ENCODE measurements at places on chromosomes 3 and 15.

DNA sequence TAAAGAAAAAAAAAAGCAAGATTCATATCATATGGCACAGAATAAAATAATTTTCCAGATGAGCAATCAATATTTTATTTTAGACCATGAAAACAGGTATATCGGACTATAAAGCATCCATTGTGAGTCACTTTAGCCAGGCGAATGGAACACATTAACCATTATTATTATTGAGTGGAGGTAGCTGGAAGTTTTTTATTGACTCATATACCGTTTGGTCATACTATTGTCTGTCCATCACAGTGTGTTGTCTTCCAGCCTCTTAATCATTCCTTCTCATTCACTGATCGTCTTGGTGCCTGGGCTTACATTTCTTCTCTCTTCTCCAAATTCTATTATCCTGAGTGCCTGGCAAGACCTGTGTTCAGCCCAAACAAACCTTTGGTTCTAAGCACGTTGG lies 634.8 kb downstream of the MECOM start:
- no peak for DNase-seq

GRCh38 chr3:5160940-5161858 lies 26.3 kb upstream of the EDEM1 start:
- DNase-seq: no peak

DNA sequence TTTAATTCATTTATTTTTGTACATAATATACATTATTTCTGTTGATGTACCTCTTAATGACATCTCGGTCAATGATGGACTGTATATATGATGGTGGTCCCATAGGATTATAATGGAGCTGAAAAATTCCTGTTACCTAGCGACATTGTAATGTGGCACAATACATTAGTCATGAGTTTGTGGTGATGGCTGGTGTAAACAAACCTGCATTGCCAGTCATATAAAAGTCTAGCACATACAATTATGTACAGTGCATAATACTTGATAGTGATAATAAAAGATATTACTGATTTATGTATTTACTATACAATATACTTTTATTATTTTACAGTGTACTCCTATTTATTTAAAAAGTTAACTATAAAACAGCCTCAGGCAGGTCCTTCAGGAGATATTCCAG lies 15.1 kb downstream of the TTC14 start:
- no peak for DNase-seq

- peak; percentile 65 for DNase-seq
These were observed 37.2 kb upstream of the DENND4A start for GRCh38 chr15:65829130-65829764.

- DNase-seq: no peak
These were observed 302.1 kb upstream of the STT3B start for GRCh38 chr3:31230425-31231223.

- no peak for DNase-seq
These were observed 45.5 kb downstream of the HPS3 start for GRCh38 chr3:149174901-149175300.

DNA sequence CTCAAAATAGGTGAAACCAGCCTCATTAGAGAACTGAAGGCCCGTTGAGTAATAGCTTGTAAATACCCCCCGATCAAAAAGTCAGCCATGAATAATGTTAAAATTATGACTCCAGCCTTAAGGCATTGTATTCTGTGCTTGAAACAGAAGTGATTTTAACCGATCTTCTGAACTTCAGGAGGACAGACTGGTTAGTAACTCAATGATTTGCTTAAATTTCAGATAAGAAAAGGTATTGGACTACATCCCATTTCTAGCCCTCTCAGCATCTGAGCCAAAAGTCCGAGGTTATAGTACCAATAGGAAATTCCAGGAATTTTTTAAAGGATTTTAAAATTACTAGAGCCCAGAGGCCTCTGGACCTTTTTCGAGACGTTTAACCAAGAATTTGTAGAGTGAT lies 67.7 kb upstream of the FGF12 start:
- no peak for DNase-seq

GRCh38 chr15:70936326-70936725 lies 43.7 kb downstream of the LRRC49 start:
- no peak for DNase-seq

DNA sequence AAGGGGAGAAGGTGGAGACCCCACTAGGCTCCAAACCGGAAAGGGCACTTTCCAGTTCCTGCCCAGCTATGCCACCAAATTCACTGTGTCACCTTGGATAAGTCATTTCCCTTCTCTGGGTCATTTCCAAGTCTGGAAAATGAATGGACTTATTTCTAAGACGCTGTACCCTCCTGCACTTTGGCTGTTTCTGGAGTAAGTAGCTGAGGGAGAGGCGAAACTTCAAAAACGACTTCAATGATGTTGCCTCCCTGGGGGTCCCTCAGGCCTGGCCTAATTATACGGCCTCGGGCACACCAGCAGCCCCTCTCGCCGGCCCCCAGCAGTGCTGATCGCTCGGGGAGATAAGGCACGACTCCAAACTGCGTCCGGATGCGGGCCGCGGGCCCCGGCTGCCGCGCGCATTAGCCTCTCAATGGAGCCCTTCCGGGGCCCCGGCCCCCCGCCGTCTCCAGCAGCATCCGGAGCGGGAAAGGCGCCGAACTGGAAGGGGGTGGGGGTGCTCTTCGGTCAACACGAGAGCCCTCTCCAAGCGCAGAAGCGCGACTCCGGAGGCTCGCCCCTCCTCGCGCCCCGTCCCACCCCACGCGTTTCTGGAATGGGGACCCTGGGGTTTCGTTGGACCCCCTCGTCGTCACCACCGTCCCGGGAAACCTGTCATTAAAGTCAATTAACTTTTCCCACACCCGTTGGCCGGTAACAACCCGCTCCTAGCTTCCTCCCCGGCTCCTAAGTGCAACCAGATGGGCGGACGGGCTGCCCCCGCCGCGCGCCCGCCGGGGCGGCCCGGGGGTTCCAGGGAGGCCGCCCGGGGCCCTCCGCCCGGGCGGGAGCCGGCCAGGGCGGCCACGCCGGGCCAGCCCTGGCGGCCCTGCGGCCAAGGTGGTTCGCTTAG lies 4.8 kb downstream of the HES1 start:
- DNase-seq: peak; percentile 51

DNA sequence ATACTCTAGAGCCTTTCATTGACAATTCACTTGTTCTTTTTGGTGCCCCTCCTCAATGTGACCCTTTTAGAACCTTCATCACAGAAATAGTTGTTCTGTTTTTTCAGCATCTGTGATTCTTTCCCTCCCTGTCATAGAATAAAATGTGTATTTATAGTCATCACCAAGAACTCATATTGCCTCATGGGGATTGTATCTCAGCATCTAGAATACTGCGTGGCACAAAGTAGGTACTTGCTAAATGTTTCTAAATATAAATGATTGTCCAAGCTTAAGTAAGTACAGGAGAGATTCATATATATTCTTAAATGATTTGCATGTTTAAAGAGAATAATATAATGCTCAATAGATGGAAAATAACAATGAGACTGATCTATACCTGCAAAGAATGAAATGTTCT lies 190.1 kb downstream of the FNDC3B start:
- DNase-seq: no peak

DNA sequence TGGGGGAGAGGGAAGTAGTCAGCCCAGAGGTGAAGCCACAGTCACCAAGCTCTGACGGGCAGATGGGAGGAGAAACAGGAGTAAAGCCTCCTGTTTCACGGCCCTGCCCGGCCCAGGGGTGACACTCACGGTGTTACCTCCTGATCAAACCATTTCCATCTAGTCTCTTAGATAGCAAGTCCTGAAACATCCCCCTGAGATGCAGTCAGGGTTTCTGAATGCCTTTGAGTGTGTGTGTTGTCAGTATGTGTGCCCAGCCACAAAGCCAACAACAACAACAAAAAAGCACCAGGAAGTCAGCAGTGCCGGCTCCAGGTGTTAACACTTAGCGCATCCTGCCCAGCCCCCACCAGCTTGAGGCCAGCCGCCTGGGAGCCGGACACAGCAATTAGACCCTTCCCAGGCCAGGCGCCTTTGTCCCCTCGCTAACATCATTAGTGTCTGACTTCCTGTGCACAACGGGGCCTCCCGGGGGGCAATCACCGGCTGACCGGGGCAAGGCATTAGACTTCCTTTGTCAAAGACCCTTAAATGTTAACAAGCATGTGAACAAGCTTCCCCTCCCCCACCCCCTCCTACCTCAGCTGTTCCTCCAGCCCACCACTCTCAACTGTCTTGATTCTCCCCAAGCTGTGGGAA lies 34.5 kb downstream of the IL17RD start:
- no peak for DNase-seq

DNA sequence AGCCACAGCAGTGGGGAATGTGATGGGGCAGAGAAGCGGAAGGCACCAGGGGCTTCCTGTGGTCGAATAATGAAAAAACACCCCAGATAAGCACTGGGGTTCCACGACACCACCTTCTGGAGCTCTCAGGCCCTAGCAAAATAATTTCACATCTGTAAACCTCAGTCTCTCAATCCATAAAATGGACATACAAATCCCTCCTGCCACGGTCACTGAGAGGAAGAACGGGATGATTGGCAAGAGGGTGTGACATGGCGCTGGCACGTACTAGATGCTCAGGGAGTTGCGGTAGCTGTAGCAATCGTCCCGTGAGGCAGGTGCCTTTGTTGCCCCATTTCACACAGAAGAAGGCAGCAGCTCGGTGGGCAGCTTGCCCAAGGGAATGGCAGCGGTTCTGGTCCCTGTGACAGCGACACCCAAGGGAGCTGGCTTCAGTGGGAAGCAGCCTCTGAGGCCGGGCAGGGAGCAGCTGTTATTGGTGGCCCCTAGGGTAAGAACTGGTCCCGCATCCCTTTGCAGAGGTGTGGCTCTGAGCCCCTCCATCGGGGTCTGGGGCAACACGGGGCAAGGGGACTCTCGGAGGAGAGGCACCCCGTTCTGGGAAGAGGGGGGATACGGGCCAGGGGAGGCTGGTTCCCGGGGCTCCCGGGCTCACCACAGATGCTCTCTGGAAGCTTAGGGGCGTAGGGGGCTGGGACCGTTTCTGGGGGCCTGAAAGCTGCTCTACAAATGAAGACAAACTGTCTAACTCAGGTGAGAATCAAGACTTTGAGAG lies 114.0 kb upstream of the ALDH1A3 start:
- DNase-seq: no peak

- no peak for DNase-seq
These were observed 534.2 kb downstream of the ZIC1 start for GRCh38 chr3:147943265-147943945.

GRCh38 chr15:34657469-34658127 lies 74.1 kb upstream of the GOLGA8B start:
- DNase-seq: peak; percentile 51

GRCh38 chr3:73733746-73734145 lies 109.0 kb upstream of the PDZRN3 start:
- no peak for DNase-seq

DNA sequence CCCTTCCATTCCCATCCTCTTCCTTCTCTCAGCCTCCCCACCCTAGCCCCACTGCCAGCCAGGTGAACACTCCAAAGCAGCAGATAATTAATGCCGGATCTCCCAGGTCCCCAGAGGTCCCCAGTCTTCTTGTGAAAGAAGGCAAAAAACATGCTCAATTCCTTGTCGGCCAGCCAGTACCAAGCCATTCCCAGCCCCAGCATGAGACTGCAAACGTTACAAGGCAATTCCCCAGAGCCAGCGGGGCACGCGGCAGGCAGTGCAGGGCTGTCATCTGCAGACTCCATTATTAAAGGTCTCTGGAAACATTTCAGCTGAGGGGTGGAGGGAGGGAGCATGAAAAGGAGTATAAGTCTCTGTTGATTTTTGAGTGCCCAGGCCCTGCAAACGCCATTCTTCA lies 117.8 kb downstream of the XXYLT1 start:
- no peak for DNase-seq

DNA sequence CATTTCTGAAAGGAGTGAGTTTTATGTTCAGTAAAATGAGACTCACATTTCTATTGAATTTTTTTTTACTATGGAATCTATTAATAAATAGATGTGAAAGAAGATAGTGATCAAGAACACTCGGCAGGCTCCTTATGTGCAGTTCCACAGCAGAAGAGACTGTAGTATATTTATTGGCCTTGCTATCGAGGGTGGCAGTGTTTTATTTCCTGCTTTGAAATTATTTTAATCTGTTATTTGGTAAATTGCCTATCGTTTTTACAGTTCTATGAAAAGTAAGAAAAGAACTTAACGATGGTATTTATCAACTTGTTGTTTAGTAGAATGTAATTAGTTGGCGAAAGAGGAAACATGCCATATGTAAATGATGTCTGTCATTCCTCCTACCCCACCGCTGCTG lies 238.3 kb downstream of the NLGN1 start:
- DNase-seq: no peak

GRCh38 chr3:31648286-31648968 lies 115.7 kb downstream of the STT3B start:
- no peak for DNase-seq
